Upper lobe of left lung (tissue), 6 donors: ENCODE measurements at places on chromosomes 4 and X. TPM values are rescaled to one million over a fixed set of nuclear protein-coding genes. Genes with fewer than 3 reads are reported as not detected.

Gene WAS
- total RNA-seq, result 11.7 TPM

GRCh38 chr4:10963241-10963640 lies 278.7 kb upstream of the CLNK start:
- no peak for DNase-seq

- DNase-seq, result peak; percentile 43
Observed at GRCh38 chr4:139834226-139834662, 168.6 kb downstream of the MGST2 start.

- DNase-seq, result no peak
Observed at GRCh38 chr4:65839164-65839931, 169.1 kb upstream of the EPHA5 start.

DNA sequence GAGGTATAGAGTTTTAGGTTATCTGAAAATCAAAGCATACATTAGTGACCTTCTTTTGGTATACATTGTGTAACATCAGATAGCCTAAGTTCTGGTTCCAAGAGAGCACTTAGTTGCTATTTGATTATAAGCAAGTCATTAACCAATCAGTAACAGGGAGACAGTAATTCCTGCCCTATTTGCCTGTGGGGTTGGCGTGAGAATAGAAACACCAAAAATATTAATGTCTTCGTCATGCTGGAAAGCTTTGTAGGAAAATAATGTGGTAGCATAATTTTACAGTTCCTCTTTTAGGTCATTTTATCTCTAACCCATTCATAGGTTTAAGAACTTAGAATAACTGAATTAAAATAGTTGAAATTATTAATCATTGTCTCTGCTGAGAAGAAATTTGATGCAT lies 37.8 kb downstream of the NPNT start:
- no peak for DNase-seq
